IPS DF 6.9 (cell line): ENCODE measurements at places on chromosomes 7 and 10.

DNA sequence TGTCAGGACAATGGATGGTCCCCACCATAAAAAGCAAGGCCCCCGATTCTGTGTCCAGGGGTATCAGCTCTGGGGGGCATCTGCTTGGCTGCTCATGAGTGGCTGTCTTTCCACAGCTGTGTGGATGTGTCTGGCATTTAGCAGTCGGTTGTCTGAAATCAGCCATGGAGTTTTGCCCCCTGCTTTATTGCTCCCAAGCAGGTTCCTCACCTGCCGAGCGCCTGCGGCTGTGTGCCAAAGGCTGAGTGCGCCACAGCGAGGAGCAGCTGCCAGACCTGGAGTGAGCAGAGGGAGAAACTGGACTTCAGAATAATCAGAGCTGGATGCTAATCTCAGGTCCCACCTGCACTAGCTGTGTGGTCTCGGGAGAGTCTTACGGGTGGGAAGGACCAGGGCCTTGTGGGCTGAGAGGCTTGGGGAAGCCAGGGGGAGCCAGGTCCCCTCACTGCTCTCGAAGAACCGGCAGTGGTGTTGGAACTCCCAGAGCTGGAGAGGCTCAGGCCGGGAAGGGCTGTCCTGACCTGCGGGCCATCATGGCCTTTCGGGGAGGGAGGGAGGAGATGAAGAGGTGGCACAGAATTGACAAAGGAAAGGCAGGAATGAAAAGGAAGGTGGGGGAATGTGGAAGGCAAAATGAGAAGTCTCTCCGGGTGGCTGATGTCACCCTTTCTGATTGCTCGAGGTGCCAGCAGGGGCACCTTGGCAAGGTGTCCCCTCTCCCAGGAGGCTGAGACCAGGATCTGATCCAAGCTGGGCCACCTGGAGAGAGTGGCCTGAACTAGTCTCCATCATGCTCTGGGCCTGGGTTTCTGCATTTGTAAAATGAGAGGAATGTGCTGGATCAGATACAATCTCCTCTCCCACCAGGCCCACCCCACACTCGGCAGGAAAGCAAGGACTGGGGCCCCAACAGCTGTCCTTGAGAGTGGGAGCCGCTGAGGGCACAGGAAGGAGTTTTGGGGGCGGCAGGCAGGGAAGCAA, 30.2 kb upstream of the LEP start:
- no peak for DNase-seq

DNA sequence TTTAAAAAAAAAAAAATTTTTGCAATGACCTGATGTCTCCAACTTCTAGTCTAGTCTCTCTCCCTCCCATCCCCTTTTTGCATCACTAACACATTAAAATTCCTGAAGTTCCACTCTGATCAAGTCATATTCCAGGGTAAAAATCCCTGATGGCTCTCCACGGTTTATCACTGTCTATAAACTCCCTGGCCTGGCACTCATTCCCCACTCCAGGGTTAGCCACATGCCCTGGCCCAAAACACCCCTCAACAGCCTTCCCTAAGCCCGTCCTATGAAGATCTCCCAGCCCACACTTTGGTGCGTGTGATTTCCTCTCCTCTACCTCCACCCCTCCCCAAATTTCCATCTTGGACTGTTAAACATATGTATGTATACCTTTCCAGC, 125.4 kb downstream of the JAZF1 start:
- DNase-seq, result no peak

- no peak for DNase-seq
Measured at GRCh38 chr7:95398155-95398940, 2.2 kb upstream of the PON3 start.

DNA sequence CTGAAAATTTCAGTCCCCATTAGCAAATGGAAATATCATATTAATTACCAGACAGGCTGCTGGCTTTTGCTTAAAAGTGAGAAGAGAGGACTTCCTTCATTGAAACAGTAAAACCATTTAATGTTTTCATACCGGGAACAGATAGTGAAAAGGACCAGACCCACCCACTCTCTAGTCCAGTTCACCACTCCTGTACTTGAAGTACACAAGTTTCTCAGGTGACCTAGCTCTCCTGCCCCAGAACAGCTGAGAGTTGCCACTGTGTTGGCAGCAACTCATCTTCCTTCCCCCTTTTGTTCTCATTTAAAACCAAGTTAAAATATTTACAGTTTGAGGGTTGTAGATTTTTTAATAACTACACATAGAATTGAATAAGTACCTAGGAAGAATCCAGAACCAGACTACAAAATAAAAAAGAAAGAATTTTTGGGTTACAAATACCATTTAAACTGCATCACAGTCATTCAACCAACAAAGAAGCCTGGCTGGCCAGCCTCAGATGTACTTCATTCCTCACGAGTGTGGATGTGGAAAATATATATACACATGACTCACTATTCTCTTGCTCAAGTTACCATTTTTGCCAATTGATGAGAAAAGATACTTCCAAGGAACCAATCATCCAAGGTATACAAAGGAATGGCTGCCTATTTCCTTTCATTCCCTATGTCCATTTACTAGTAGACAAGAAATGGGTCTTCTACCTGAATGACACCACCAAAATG, 68.1 kb downstream of the VPS41 start:
- no peak for DNase-seq

GRCh38 chr7:86932038-86932512, 127.4 kb downstream of the ELAPOR2 start:
- no peak for DNase-seq

DNA sequence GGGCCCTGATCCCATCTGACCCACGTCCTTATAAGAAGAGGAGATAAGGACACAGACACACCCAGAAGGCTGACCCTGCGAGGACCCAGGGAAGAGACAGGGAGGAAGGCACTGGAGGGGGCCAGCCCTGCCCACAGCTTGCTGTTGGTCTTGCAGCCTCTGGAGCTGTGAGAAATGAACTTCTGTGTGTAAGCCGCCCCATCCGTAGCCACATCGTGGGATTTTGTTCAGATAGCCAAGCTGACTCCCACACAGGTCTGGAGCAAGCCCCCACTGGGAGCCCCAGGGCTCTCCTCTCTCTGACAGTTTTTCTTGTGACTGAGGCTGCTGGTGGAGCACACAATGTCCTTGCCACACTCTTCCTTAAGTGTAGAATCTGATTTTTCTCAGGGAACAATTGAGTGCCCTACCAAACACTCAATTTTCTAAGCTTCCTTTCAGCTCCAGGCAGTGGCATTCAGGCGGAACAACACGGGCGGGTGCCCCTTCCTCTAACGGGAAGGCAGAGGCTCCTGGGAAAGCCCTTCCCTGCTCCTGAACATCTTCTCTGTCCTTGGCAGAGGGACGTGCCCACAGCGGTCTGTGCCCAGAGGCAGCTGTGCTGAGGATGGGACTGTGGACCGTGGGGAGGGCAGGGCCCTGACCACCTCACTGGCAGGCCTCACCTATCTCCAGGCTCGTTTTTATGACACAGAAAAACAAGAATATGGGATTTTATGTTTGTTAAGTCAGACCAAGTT, 160.6 kb upstream of the SHH start:
- no peak for DNase-seq

- no peak for DNase-seq
Measured at GRCh38 chr10:75400163-75400770, 1.3 kb downstream of the ZNF503 start.

- no peak for DNase-seq
Measured at GRCh38 chr7:102933763-102934162, 21.0 kb downstream of the LRRC17 start.

DNA sequence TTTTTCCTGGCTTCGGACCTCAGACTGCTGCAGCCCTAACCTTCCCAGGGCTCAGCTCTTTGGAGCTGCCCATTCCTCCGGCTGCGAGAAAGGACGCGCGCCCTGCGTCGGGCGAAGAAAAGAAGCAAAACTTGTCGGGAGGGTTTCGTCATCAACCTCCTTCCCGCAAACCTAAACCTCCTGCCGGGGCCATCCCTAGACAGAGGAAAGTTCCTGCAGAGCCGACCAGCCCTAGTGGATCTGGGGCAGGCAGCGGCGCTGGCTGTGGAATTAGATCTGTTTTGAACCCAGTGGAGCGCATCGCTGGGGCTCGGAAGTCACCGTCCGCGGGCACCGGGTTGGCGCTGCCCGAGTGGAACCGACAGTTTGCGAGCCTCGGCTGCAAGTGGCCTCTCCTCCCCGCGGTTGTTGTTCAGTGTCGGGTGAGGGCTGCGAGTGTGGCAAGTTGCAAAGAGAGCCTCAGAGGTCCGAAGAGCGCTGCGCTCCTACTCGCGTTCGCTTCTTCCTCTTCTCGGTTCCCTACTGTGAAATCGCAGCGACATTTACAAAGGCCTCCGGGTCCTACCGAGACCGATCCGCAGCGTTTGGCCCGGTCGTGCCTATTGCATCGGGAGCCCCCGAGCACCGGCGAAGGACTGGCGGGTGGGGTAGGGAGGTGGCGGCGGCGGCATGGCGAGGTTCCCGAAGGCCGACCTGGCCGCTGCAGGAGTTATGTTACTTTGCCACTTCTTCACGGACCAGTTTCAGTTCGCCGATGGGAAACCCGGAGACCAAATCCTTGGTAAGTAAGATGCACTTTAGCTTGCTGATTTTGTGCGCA, at the start of gene PLXDC2:
PLXDC2 (plus strand) TSS at position 22 of the 820 bp plus-strand sequence.
- no peak for DNase-seq

DNA sequence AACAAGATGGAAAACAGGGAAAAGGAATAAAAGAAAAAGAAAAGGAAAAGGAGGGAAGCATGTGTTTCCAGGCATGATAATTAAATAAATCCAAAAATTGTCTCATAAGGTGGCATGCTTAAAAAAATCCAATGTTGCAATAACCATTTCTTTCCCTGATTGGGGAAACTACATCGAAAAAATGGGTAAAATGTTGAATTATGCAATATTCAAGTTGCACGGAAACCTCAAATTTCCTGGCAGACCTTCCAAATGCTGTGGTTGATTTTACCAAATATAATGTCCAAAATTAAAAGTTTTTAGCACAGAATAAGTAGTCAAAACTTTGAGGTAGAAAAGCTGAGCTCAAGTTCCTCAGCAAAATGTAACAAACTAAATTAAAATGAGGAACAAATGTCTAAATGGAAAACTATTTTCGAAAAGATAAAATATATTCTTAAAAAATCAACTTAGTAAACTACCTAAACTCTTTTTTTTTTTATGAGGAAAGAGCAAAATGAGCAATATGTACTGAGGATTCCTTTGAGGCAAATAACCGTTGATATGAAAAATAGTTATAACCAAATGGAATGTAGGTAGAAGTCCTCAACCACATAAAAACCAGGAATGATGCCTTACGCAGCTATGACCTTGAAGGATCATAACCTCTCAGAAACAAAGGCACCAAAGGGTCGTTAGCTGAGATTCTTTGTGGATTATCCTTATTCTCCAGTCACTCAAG, 52.6 kb downstream of the MACC1 start:
- DNase-seq, result no peak

- DNase-seq, result no peak
Measured at GRCh38 chr10:8181496-8182157, 127.1 kb downstream of the GATA3 start.

DNA sequence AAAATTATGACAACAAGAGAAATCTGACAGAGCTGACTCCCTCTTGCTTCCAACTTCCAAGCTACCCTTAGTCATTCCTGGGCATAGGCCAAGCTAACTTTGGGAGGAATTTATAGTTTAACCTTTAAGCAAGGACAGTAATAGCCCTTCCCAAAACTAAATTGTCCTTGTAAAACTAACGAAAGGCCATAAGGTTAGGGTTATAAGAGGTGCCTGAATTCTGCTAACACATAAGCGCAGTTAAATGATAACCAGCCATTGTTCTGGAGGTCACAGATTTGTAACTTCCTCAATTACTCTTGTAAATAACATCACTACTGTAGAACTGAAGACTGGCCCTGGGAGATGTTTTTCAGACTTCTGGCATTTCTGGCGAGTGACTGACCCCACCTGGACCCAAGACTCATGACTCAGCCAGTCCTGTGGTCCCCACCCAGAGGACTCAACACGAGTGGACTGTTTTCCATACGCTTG, 481.2 kb downstream of the KCNMA1 start:
- DNase-seq, result no peak

DNA sequence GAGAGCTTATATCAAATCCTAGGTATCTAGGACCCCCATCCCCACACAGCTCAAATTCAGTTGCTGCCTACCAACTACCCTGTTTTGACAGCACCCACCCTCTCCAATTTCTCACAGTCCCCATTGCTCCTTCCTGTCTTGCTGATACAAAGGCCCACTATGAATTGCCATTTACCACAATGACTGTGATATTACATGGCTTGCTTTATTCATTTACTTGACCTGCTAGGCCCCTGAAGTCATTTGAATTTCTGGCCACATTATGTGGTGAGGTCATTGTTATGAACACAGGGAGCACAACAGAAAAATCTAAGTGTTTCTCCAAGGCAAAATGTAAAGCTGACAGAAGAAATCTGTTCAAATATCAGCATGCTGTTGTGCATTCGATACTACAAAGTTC, 101.4 kb downstream of the PPP1R17 start:
- DNase-seq, result no peak

- no peak for DNase-seq
Measured at GRCh38 chr7:27605689-27606269, 56.9 kb downstream of the HIBADH start.

GRCh38 chr10:127441350-127442219, 107.5 kb upstream of the NPS start:
- DNase-seq, result peak; percentile 41

DNA sequence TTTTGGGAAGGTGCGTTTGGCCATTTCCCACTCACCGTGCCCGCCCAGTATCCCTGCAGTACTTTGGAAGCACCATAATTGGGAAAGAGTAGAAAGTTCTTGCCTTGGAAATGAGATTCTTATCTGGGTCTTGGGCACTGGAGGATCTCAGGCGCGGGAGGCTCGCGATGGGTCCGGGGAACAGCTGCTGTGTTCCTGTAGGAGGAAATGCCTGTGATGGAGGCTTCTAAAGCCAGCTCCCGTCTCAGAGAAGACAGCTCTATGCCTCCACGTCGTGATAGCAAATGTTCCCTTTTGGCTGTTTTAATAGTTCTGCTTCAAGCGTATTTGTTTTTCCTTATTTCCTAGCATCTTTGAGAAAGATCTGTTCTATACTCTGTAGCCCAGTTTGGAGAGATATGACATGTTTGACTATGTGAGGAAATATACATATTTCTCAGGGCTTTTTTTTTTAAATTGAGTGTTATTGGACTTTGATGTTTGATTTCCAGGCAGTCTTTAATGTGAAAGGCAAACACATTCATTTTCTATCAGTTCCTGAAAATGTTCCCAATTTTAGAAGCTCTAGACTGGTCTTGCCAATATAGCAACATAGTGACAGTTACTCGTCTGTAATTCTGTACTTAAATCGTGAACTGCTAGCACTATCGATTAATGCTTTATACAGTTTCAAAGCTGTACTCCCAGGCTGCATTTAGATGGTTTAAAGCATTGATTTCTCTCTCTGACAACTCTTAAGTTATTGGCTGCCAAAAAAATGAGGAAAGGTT, 280.8 kb downstream of the DPP6 start:
- DNase-seq, result no peak

DNA sequence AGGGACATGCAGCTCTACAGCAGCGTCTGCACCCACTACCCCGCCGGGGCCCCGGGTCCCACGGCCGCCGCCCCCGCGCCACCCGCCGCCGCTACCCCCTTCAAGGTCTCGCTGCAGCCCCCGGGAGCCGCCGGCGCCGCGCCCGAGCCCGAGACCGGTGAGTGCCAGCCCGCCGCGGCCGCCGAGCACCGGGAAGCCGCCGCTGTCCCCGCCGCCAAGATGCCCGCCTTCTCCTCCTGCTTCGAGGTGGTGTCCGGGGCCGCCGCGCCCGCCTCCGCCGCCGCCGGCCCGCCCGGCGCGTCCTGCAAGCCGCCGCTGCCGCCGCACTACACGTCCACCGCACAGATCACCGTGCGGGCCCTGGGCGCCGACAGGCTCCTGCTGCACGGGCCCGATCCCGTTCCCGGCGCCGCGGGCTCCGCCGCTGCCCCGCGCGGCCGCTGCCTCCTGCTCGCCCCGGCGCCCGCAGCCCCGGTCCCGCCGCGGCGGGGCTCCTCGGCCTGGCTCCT, 631 bp downstream of the OTUD1 start:
- DNase-seq, result no peak

GRCh38 chr7:46360811-46361210, 439.7 kb upstream of the IGFBP3 start:
- DNase-seq, result no peak
